ENCODE measurements at places on chromosomes 4 and X. TPM values are rescaled to one million over a fixed set of nuclear protein-coding genes. Genes with fewer than 3 reads are reported as not detected.

The FMR1NB gene
- not detected for total RNA-seq

The GUCY1B1 gene
- total RNA-seq, result 33.1 TPM

The CYTL1 gene
- 2.2 TPM for total RNA-seq

The AKAP17A gene
- total RNA-seq, result 47.3 TPM

The GLUD2 gene
- 2.3 TPM for total RNA-seq

The ADAD1 gene
- total RNA-seq, result not detected

The KCNIP4 gene
- total RNA-seq, result 17.5 TPM

The USP51 gene
- 7.6 TPM for total RNA-seq

The GAGE12J gene
- total RNA-seq, result not detected

The HSFX3 gene
- not detected for total RNA-seq

The FHDC1 gene
- total RNA-seq, result 5.2 TPM

The PAQR3 gene
- total RNA-seq, result 14.5 TPM

The HAUS7 gene
- 17.7 TPM for total RNA-seq

The FOXR2 gene
- total RNA-seq, result not detected

The AWAT2 gene
- total RNA-seq, result not detected

The CTAG1B gene
- total RNA-seq, result not detected

The CHST7 gene
- total RNA-seq, result 8.5 TPM

The CCSER1 gene
- total RNA-seq, result 98.9 TPM

The DOK7 gene
- 2.0 TPM for total RNA-seq

The MAGEB2 gene
- total RNA-seq, result not detected

The S100P gene
- 14.2 TPM for total RNA-seq

The BBS7 gene
- total RNA-seq, result 15.6 TPM

The DGKK gene
- 3.2 TPM for total RNA-seq

The CAPN6 gene
- 38.8 TPM for total RNA-seq

The GAGE12E gene
- not detected for total RNA-seq

The MAGEC2 gene
- total RNA-seq, result not detected

The LGI2 gene
- total RNA-seq, result 15.5 TPM

The BGN gene
- total RNA-seq, result 79.5 TPM

The PAGE4 gene
- total RNA-seq, result not detected

The NHS gene
- 16.8 TPM for total RNA-seq

The DACH2 gene
- 52.3 TPM for total RNA-seq

The TBC1D14 gene
- total RNA-seq, result 52.3 TPM

The ARHGEF38 gene
- total RNA-seq, result 3.7 TPM

The MAGED4B gene
- total RNA-seq, result 35.8 TPM

The GLRA3 gene
- under 0.01 TPM for total RNA-seq

The TLR1 gene
- 7.6 TPM for total RNA-seq

The NSG1 gene
- total RNA-seq, result 1.3 TPM

The TEX13D gene
- not detected for total RNA-seq

The VCX2 gene
- not detected for total RNA-seq

The WFS1 gene
- 29.1 TPM for total RNA-seq

The MAGEC1 gene
- total RNA-seq, result not detected

The ARHGAP36 gene
- total RNA-seq, result 36.8 TPM

The UCP1 gene
- total RNA-seq, result not detected
